ENCODE measurements at places on chromosomes 3 and 15.

- DNase-seq = no peak
These were observed 85.4 kb downstream of the TMEM108 start for GRCh38 chr3:133123636-133124035.

GRCh38 chr3:159480046-159480445 is 508.6 kb upstream of the IL12A start:
- DNase-seq = no peak

DNA sequence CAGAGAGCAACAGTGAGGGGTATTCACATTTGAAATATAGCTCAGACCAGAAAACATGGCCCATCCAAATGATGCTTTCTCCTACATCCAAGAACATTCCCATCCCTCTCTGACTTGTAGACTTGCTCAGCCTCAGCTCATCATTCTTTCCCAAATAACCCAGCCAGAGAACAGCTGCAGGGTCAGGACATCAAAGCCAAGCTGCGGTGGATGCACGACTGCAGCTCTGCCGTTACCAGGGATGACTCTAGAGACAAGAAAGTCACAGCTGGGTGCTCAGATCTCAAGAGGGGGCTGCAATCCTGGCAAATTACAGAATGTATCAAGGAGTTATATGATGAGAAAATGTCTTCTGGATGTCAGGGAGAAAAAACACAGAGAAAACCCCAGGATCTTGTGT is 944.3 kb downstream of the NTRK3 start:
- DNase-seq = no peak

GRCh38 chr3:176595307-176595706 is 602.0 kb downstream of the TBL1XR1 start:
- DNase-seq = no peak

GRCh38 chr3:18575573-18575972 is 150.4 kb upstream of the SATB1 start:
- DNase-seq = no peak

GRCh38 chr15:51251556-51251955 is 86.8 kb downstream of the CYP19A1 start:
- no peak for DNase-seq

DNA sequence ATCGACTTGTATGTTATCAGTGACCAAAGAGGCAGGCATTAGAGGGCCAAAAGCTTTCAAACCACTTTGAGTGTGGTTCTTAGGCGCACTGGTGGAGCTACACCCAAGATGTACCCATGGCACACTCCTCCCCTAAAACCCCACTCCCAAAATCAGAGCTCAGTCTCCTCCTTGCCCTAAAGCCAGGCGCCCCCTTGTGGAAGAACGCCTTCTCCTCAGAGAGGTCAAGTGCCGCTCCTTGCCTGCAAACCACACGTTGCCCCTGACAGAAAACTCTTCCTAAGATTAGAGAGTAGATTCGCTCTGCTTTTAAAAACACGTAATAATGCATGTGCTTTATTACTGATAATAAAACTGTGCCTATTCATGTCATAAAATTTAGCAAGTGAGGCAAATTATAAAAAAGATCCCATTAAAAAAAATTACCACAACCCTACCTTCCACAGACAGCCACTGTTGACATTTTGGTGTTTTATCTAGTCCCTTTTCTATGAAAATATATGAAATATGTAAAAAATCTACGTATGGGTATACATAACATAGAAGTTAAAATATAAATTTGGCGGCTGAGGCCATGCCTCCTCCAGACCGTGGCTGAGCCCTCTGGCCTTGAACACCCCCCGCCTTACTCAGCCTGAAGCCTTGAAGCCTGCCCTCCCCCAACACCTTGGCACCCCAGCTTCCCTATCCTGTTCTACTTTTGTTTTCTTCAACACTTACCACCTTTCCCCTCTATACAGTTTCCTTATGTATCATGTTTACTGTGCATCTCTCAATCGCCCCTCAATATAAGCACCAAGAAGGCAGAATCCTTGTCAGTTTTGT is 33.5 kb downstream of the BCL2L10 start:
- peak; percentile 80 for DNase-seq

- no peak for DNase-seq
These were observed 18.1 kb downstream of the GBE1 start for GRCh38 chr3:81743096-81744025.

- DNase-seq = no peak
These were observed 165.2 kb upstream of the NUDT16 start for GRCh38 chr3:131216330-131216729.

GRCh38 chr3:23094890-23095462 is 108.2 kb upstream of the UBE2E2 start:
- no peak for DNase-seq

- no peak for DNase-seq
These were observed 41.6 kb downstream of the AAGAB start for GRCh38 chr15:67212684-67213367.

- DNase-seq = no peak
These were observed 127.7 kb upstream of the IQSEC1 start for GRCh38 chr3:13200946-13201345.

- no peak for DNase-seq
These were observed 306.8 kb upstream of the ATP11B start for GRCh38 chr3:182486463-182486862.

GRCh38 chr3:42169579-42170120 is 78.5 kb downstream of the TRAK1 start:
- DNase-seq = no peak

- DNase-seq = no peak
These were observed 3.9 kb upstream of the DNASE1L3 start for GRCh38 chr3:58214484-58215316.

GRCh38 chr15:74833376-74834107 is 7.1 kb downstream of the CPLX3 start:
- DNase-seq = no peak

DNA sequence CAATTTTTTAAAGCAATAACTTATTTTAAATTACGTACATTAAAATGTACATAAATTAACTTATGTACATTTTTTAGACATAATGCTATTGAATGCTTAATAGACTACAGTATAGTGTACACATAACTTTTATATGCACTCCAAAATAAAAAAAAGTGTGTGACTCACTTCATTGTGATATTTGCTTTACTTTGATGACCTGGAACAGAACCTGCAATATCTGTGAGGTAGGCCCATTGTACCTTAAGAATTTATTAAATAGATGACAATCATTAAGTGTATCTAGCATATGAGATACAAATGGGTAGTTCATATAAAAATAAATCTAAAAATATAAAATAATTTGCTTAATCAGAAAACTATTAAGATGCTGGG is 276.7 kb downstream of the NFKBIZ start:
- DNase-seq = no peak

GRCh38 chr3:150830094-150830681 is 67.2 kb upstream of the SIAH2 start:
- DNase-seq = no peak

All from naive thymus-derived CD8-positive, alpha-beta T cell (primary cell).